Heart left ventricle (tissue), 16 donors: ENCODE measurements at places on chromosomes 13 and 19.

GRCh38 chr19:44749292-44749691 is 784 bp downstream of the BCL3 start:
- no peaks in the 10 kb centered on the region for H3K27me3 ChIP-seq
- no peak for DNase-seq
- H3K4me1 ChIP-seq, result peaks cover 84% of the 10 kb centered on the region

DNA sequence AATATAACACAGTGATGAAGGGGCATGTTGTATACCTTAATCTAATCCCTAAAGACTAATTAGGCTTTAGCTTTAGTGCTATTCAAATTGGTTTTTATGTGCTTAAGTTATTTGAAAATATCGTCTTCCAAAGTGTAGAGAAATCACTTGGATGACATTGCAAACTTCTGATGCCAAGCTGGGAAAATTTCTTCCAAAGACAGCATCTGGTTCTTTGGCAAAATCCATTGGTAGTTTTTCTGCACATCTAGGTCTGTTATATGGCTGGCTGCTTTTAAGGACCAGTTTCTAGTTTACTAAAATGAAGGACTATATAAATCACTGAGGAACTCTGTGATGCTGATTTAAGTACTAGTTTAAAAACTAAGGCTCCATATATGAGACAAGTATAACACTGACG is 2362.3 kb downstream of the PCDH9 start:
- H3K27ac ChIP-seq, result no peak overlapping the region
- H3K36me3 ChIP-seq, result no peaks in the 10 kb centered on the region
- H3K4me3 ChIP-seq, result no peak overlapping the region
- no peak for DNase-seq

DNA sequence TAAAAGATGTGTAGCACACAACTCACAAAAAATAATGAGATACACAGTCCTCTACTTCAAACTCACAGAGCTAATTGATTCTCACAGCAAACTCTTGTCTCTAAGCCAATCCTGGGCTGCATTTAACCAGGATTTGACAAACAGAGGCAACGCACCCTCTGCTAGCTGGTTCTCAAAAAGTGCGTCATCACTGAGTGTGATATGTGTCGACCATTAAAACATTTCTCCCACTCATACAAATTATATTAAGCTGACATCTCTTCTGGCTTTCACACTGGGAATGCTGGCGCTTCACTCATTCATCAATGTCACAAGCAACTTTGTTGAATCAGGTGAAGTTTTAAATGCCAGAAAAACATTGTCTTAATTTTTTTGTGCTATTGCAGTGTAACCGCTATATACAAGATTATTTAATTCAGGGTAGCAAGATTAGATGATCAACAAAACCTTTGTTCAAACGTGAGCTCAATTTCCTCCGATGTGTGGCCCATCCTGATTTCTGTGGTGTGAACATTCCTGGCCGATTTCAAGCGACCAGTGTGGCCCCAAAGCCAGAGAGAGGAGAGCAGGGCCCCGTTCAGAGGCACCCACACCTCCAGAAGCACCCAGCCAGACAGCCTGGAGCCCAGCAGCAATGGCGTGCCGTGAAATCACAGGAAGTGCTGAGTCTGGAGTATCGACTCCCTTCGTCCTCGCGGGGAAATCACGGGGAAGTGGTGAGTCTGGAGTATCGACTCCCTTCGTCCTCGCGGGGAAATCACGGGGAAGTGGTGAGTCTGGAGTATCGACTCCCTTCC is 49.4 kb downstream of the RASA3 start:
- H3K27ac ChIP-seq, result no peak overlapping the region
- peaks cover 16% of the 10 kb centered on the region for H3K4me1 ChIP-seq
- no peaks in the 10 kb centered on the region for H3K36me3 ChIP-seq
- no peak for DNase-seq
- H3K27me3 ChIP-seq, result no peaks in the 10 kb centered on the region

- no peak overlapping the region for H3K27ac ChIP-seq
- H3K27me3 ChIP-seq, result no peaks in the 10 kb centered on the region
- no peaks in the 10 kb centered on the region for H3K4me1 ChIP-seq
- no peaks in the 10 kb centered on the region for H3K36me3 ChIP-seq
Measured at GRCh38 chr13:103068836-103069235, 2.6 kb upstream of the SLC10A2 start.

GRCh38 chr13:52711286-52711685 is 28.3 kb downstream of the CNMD start:
- H3K4me3 ChIP-seq, result no peak overlapping the region
- H3K27me3 ChIP-seq, result no peaks in the 10 kb centered on the region
- no peaks in the 10 kb centered on the region for H3K4me1 ChIP-seq
- no peaks in the 10 kb centered on the region for H3K36me3 ChIP-seq
- no peak overlapping the region for H3K27ac ChIP-seq
- DNase-seq, result no peak

- peak overlapping the region; percentile 72 for H3K4me3 ChIP-seq
- peak; percentile 79 for DNase-seq
- H3K36me3 ChIP-seq, result no peaks in the 10 kb centered on the region
- peaks cover 8% of the 10 kb centered on the region for H3K27me3 ChIP-seq
- H3K27ac ChIP-seq, result no peak overlapping the region
Measured at GRCh38 chr19:46016426-46017094, 6.3 kb downstream of the PGLYRP1 start.

GRCh38 chr19:41426952-41427646 is at the start of gene B3GNT8:
B3GNT8 (minus strand) TSS chr19:41427374; CDS start chr19:41426778, 596 bp downstream.
- H3K27ac ChIP-seq, result peak within 1 kb of the TSS; percentile 95
- peaks cover 50% of the 10 kb centered on the region for H3K36me3 ChIP-seq
- peak within 1 kb of the TSS; percentile 69 for H3K4me3 ChIP-seq
- peak; percentile 93 for DNase-seq

- no peak for DNase-seq
- no peaks in the 10 kb centered on the region for H3K4me1 ChIP-seq
- H3K27ac ChIP-seq, result no peak overlapping the region
- no peak overlapping the region for H3K4me3 ChIP-seq
- H3K27me3 ChIP-seq, result no peaks in the 10 kb centered on the region
Measured at GRCh38 chr19:23509686-23510450, 114.6 kb upstream of the ZNF91 start.

- no peak overlapping the region for H3K27ac ChIP-seq
- peaks cover 11% of the 10 kb centered on the region for H3K4me1 ChIP-seq
- H3K4me3 ChIP-seq, result no peak overlapping the region
- H3K27me3 ChIP-seq, result no peaks in the 10 kb centered on the region
- H3K36me3 ChIP-seq, result peaks cover 40% of the 10 kb centered on the region
Measured at GRCh38 chr13:41833201-41833600, 127.7 kb downstream of the VWA8 start.

DNA sequence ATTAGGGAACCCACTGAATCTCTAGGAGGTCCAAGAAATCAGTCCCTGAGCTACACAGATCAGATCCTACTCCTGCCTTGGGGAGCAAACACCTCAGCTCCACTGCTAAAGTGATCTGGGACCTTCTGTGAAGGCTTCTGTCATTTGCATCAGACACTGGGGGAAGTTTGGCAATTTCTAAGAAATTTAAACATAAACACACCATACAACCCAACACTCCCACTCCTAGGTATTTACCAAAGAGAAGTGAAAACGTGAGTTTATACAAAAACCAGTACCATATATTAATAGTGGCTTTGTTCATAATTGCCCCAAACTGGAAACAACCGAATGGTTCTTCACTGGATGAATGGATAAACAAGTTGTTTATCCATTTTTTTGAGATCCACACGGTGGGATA is 7.3 kb upstream of the TYROBP start:
- H3K27me3 ChIP-seq, result no peaks in the 10 kb centered on the region
- H3K4me1 ChIP-seq, result no peaks in the 10 kb centered on the region
- DNase-seq, result no peak

GRCh38 chr13:43473437-43473836 is 313.3 kb downstream of the ENOX1 start:
- no peak overlapping the region for H3K27ac ChIP-seq
- H3K27me3 ChIP-seq, result no peaks in the 10 kb centered on the region
- no peak for DNase-seq
- H3K36me3 ChIP-seq, result no peaks in the 10 kb centered on the region

- peaks cover 47% of the 10 kb centered on the region for H3K4me1 ChIP-seq
- H3K36me3 ChIP-seq, result peaks cover 15% of the 10 kb centered on the region
- H3K27me3 ChIP-seq, result no peaks in the 10 kb centered on the region
- peak within 1 kb of the TSS; percentile 95 for H3K27ac ChIP-seq
Measured at GRCh38 chr19:1407528-1408299, at the start of gene DAZAP1. DAZAP1 (plus strand) TSS chr19:1407586; CDS start chr19:1407774, 188 bp downstream.

DNA sequence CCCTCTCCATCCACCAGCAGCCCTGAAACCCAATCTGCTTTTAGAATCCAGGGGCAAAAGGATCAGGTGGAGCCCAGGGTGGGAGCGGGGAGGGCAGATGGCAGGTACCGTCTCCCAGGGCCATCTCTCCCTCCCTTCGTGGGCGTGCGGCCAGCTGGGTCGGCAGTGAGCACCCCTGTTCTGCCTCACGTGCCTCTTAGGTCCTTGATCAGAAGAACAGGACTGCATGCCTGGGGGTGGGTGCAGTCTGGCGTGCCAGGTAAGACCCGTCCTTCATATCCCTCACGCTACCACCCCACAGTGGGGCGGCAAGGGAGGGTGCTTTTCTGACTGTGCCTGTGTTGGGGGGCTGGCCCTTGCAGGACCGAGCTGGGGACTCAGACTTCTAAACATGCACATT is 2.0 kb downstream of the SLC8A2 start:
- H3K36me3 ChIP-seq, result no peaks in the 10 kb centered on the region
- no peak for DNase-seq
- H3K27me3 ChIP-seq, result peaks cover 37% of the 10 kb centered on the region
- no peak overlapping the region for H3K27ac ChIP-seq
- H3K4me3 ChIP-seq, result no peak overlapping the region
- peaks cover 14% of the 10 kb centered on the region for H3K4me1 ChIP-seq

- H3K4me3 ChIP-seq, result no peak overlapping the region
- H3K36me3 ChIP-seq, result no peaks in the 10 kb centered on the region
- no peaks in the 10 kb centered on the region for H3K4me1 ChIP-seq
Measured at GRCh38 chr19:44912854-44913253, 1.6 kb upstream of the APOC1 start.

- H3K27ac ChIP-seq, result no peak overlapping the region
- peaks cover 6% of the 10 kb centered on the region for H3K36me3 ChIP-seq
- DNase-seq, result no peak
- no peak overlapping the region for H3K4me3 ChIP-seq
Measured at GRCh38 chr13:41048640-41049039, 12.7 kb upstream of the WBP4 start.

GRCh38 chr13:44188257-44188656 is 185.4 kb upstream of the SERP2 start:
- H3K4me3 ChIP-seq, result no peak overlapping the region
- no peaks in the 10 kb centered on the region for H3K27me3 ChIP-seq
- peaks cover 7% of the 10 kb centered on the region for H3K4me1 ChIP-seq
- H3K36me3 ChIP-seq, result no peaks in the 10 kb centered on the region

GRCh38 chr13:109867766-109868165 is 81.4 kb upstream of the IRS2 start:
- no peak overlapping the region for H3K27ac ChIP-seq
- H3K27me3 ChIP-seq, result no peaks in the 10 kb centered on the region
- H3K36me3 ChIP-seq, result no peaks in the 10 kb centered on the region
- H3K4me1 ChIP-seq, result no peaks in the 10 kb centered on the region
- DNase-seq, result no peak

- peaks cover 14% of the 10 kb centered on the region for H3K4me1 ChIP-seq
- peaks cover 15% of the 10 kb centered on the region for H3K36me3 ChIP-seq
- no peak for DNase-seq
- no peaks in the 10 kb centered on the region for H3K27me3 ChIP-seq
- no peak overlapping the region for H3K4me3 ChIP-seq
- no peak overlapping the region for H3K27ac ChIP-seq
Measured at GRCh38 chr19:48997972-48998371, 4.3 kb downstream of the RUVBL2 start.

DNA sequence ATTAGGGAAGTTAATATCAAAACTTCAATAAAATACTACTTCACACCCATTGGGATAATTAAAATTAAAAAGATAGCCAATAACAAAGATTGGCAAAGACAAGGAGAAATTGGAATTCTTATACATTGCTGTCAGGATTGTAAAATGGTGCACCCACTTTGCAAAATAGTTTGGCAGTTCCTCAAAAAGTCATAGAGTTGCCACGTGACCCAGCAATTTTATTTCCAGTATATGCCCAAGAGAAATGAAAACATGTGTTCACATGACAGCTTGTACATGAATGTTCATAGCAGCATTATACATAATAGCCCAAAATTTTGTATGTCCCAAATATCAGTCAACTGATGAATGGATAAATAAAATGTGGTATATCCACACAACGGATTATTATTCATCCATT is 3.3 kb downstream of the MBD3L1 start:
- no peak overlapping the region for H3K27ac ChIP-seq
- H3K36me3 ChIP-seq, result no peaks in the 10 kb centered on the region
- H3K4me1 ChIP-seq, result no peaks in the 10 kb centered on the region
- DNase-seq, result no peak
- H3K27me3 ChIP-seq, result peaks cover under 1% of the 10 kb centered on the region
- H3K4me3 ChIP-seq, result no peak overlapping the region

DNA sequence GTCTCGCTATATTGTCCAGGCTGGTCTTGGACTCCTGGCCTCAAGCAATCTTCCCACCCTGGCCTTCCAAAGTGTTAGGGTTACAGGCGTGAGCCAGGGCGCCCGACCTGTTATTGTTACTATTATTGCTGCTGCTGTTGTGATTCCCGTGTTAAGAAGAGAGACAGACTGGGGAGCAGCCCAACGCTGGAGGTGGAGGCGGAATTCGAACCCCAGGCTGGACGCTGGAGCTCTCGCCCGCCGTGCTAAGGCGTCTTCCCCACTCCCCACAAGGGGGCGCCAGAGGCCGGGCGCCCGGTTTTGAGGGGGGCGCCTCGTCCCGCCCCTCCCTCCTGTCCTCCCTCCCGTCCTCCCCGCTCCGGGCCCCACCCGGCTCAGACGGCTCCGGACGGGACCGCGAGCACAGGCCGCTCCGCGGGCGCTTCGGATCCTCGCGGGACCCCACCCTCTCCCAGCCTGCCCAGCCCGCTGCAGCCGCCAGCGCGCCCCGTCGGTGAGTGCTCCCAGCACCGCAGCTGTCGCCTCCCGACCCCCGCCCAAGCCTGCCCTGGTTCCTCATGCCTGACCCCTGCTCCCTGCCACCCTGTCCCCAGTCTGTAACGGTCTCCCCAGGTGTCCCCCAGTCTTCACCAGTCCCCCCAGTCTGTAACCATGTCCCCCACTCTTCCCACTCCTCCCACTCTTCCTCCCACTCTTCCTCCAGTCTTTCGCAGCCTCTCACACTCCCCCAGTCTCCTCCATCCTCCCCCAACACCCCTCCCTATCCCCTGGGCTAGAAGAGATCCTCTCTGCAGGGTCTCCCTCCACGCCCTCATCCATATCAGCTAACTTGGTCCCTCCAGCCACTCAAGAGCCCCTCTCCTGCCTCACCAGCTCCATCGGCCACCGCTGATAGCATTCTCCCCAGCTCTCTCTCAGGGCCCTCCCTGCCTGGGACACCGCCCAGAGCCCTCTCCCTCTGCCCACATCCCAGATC is at the start of gene EHD2:
EHD2 (plus strand) TSS at position 377 of the 976 bp plus-strand sequence. CDS start 3,191 bp downstream, outside the sequence.
- no peaks in the 10 kb centered on the region for H3K27me3 ChIP-seq
- DNase-seq, result peak; percentile 81
- H3K4me1 ChIP-seq, result peaks cover 32% of the 10 kb centered on the region
- H3K36me3 ChIP-seq, result peaks cover 18% of the 10 kb centered on the region
- peak within 1 kb of the TSS; percentile 83 for H3K4me3 ChIP-seq

- no peak overlapping the region for H3K27ac ChIP-seq
- DNase-seq, result no peak
- H3K4me3 ChIP-seq, result no peak overlapping the region
Measured at GRCh38 chr13:98824376-98825160, 72.1 kb upstream of the SLC15A1 start.

- H3K27ac ChIP-seq, result no peak overlapping the region
- H3K27me3 ChIP-seq, result no peaks in the 10 kb centered on the region
- H3K4me3 ChIP-seq, result no peak overlapping the region
- DNase-seq, result no peak
- H3K36me3 ChIP-seq, result no peaks in the 10 kb centered on the region
- H3K4me1 ChIP-seq, result no peaks in the 10 kb centered on the region
Measured at GRCh38 chr13:80921541-80921940, 580.6 kb upstream of the SPRY2 start.

- DNase-seq, result no peak
- H3K27ac ChIP-seq, result no peak overlapping the region
- no peak overlapping the region for H3K4me3 ChIP-seq
- H3K4me1 ChIP-seq, result peaks cover 81% of the 10 kb centered on the region
Measured at GRCh38 chr13:21050288-21051197, 10.8 kb downstream of the LATS2 start.
